NCI-H2171 treated with DMSO at 0.1 percent for 48 hours (cell line): ENCODE measurements at places on chromosomes 11 and 22.

GRCh38 chr11:128179039-128179438 lies 408.3 kb downstream of the ETS1 start:
- DNase-seq = no peak

DNA sequence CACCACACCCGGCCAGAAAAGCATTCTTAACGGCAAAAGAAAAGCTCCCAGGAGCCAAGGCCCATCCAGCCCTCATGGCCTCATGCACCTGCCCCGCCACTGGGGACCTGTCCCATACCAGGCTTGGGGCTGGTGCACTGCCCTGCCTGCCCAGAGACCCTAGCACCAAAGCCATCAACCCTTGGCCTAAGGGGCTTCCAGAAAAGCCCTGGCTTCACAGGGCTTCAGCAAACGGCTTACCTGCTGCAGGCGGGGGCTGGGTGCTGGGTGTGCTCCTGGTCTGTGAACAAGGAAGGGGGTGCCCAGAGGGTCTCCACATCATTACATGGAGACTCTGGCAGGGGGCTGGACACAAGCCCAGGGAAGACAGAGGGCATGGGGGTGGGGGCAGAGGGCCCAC lies 89.5 kb downstream of the CELSR1 start:
- no peak for DNase-seq

DNA sequence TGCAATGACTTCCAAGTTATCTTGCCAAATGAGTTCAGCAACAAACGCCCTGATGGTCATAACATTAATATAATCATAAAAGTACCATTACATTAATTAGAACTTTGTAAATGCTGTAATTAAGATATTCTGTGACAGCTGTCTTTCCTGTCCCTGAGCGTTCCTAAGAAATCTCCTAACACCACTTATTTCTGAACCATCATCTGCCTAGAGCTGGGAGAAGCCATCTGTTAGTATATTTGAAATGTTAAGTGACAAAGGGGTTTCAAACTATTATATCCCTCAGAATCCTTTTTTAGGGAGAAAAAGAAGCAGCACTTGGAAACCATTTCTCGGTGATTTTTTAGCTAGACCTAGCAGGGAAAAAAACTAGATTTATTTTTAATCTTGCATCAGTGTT lies 657.5 kb downstream of the FAM181B start:
- no peak for DNase-seq

GRCh38 chr22:40808018-40808841 lies 10.9 kb downstream of the SLC25A17 start:
- no peak for DNase-seq

DNA sequence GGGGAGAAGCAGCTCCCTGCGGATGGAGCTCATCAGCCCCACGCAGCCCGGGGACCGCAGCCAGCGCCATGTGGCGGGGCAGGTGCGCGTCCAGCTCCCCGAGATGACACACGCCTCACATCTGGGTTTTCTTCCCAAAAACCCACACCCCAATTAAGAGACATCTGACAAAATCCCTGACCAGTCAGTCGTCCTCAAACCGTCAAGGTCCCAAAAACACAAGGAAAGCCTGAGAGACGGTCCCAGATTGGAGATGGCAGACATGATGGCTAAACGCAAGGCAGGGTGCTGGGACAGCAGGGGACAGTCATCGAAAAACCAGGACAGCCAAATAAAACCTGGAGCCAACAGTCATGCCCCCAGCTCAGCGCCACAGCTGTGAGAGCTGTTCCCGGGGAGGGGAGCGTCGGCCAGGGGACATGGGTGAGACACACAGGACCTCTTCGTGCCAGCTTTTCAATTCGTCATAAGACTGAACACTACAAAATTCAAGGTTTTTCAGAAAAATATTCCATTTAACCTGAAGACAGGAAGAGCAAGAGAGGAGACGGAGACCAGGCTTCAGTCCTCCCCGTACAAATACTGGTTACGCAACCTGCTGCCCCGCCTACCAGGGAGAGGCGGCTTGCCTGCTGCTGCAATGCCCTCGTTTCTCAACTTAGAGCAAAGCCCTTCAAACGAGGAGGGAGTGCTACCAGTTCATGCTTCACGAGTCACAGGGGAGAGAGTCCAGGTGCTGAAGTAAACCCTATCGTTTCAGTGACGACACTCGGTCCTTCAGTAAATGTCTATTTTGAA lies 10.5 kb downstream of the TOLLIP start:
- peak; percentile 1 for DNase-seq

- no peak for DNase-seq
These were observed 51.4 kb downstream of the MICAL2 start for GRCh38 chr11:12161603-12162350.

DNA sequence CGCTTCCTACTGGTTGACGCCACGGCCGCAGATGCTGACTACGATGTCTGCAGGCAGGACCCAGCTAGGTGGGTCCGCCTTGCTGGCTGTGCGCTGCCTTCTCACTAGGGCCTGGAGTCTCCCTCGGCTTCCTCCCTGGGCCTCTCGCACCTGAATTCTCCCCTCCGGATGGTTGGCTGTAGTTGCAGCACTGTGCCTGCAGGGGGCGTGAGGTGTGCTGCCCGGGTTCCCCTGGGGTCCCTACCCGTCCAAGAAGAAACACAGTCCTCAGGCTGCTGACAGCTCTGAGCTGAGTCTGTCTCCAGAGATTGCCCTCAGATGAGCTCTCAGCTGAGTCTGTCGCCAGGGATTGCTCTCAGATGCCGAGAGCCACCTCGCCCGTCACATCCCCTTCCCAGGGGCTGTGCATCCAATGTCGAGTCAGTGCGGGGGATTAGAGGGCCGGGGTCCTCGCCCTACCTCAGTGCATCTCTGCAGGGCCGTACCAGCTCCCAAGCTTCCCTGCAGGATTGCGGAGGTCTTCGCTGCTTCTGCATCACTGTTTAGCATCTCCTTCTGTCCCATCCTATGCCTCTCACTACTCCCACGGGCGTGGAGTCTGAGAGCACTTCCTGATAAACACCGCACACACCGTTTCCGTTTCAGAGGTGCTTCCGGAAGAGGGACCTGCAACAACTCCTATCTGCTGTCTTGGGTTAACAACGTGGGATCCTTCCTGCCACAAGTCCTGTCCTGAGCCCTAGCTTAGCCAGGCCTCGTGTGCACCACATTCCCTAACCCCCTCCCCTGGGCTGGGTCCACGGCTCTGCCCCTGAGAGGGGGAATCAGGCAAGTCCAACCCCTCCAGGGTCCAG lies 196.9 kb downstream of the CSNK2A3 start:
- peak; percentile 0 for DNase-seq

GRCh38 chr11:102457865-102458264 lies 5.3 kb upstream of the TMEM123 start:
- DNase-seq = no peak

DNA sequence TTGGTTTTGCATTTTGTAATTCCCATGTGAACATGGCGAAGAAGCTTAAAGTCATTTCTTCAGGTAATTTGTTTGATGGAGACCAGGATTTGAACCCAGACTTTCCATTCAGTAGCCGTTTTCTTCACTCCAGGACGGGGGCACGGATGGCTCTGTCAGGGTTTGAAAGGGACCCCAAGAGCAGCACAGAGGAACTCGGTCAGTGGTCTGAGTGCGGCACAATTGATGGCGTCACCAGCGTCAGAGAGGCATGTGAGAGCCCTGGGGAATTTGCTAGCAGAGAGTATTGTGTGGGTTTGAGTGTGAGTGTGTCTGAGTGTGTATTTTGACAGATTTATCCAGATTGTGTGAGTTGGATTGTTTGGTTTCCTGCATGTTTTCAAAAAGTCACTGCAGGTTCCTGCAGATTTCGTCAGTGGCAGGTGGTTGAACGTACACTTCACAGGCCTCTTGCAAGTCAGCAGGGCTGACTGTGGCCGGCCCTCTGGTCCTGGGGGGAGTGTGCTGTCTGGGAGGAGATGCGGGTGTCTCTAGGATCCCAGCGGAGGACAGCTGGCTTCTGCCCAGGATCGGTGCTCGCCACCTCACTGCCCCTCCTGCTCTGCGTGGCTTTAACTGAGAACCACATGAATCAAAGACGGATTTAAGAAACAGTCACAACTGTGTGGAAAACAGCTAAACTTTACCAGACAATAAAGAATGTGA lies 199.3 kb downstream of the TBC1D22A start:
- no peak for DNase-seq

GRCh38 chr11:43545610-43546009 lies 134.9 kb upstream of the HSD17B12 start:
- DNase-seq = no peak

DNA sequence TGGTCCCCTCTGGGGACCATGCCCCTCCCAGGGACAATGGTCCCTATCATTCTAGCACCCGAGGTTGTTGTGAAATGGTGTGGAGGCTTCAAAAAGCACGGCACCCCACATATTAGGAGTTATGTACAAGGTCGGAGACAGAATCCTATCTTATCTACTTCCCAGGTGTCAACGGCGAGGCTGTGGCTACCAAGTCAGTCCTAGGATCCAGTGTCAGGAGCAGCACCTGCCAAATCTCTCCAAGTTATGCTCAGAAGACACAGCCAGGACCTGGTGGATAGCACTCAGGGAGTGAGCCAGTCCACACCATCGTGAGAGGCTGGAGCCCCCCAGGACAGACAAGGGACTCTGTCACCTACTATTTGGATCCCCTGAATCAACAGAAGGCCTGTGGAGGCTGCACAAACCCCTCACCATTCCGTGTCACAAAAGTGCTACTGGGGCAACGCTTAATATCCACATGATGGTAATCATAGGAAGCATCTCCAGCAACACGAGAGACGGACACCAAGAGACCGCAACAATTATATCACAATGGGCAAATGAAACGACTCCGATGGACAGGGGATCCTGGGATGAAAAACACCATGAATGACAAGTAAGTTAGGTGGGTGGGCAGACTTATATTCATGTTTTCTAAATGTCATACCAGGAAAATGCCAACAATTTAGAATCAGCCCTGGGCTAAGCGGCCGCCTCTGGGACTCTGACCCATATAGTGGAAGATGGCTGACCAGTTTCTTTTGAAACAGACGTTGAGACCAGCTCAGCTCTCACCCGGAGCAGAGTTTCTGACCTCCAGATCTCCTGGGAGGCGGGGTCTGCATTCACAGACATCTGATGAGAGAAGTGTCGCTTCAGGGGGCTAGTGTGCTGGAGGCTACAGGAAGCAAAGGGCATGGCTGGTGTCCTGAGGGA lies 108.4 kb downstream of the MED15 start:
- no peak for DNase-seq

DNA sequence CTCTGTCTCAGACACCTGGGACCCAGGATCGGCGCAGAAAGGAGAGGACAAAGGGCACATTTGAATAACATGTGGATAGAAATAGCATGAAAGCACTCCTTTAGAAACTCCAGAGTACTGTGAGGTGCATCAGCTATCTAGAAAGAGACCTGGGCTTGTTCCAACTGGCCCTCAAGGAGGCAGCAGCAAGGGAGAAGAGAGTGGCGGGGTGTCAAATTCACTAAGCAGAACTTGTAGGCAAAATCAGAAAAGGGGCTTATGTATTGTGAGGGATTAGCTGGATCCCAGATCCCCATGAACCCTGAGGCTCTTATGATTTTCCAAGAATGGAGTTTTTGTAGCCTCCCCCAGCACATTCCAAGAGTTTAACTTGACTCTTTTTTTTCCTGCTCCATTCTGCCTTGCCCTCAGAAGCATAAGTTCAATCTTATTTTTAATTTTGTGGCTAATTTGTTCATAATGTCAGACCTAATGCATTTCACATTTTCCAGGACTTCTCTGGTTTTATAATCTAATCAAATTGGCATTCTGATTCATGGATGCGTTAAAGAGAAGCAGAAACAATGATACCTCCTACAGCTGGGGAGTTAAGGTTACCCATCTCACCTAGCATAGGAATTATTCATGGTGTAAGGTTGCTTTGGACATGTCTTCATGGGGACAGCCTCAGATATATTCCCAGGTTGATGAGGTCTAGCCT lies 33.6 kb downstream of the USH1C start:
- DNase-seq = no peak

- no peak for DNase-seq
These were observed 35.7 kb upstream of the TLCD5 start for GRCh38 chr11:120289426-120289825.

GRCh38 chr22:38226853-38227649 lies 25.3 kb downstream of the MAFF start:
- DNase-seq = no peak

GRCh38 chr11:45056529-45056928 lies 89.9 kb upstream of the PRDM11 start:
- DNase-seq = no peak

- no peak for DNase-seq
These were observed 134.3 kb downstream of the SNX19 start for GRCh38 chr11:130781931-130782330.

GRCh38 chr11:120066738-120067437 lies 71.0 kb downstream of the TRIM29 start:
- no peak for DNase-seq

- DNase-seq = no peak
These were observed 1.2 kb downstream of the SCN4B start for GRCh38 chr11:118151431-118151830.

DNA sequence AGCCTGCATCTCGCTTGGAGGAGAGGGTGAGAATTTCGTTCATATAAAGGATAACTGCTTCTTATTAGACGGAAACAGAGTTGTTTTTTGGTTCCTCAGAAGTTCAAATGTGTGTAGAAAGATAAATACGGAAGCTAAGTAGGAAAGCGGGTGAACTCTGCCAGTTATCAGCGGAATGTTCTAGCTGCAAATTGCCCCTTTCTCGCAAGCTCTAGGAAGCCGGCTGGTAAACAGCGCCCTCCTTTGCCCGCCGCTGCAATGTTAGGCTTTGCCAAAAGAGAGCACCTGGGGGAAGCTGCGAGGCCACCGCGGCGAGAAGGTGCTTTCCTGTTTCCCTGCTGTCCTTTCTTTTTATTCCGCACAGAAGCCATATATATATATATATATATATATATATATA lies 67.0 kb downstream of the IGLL5 start:
- peak; percentile 18 for DNase-seq

DNA sequence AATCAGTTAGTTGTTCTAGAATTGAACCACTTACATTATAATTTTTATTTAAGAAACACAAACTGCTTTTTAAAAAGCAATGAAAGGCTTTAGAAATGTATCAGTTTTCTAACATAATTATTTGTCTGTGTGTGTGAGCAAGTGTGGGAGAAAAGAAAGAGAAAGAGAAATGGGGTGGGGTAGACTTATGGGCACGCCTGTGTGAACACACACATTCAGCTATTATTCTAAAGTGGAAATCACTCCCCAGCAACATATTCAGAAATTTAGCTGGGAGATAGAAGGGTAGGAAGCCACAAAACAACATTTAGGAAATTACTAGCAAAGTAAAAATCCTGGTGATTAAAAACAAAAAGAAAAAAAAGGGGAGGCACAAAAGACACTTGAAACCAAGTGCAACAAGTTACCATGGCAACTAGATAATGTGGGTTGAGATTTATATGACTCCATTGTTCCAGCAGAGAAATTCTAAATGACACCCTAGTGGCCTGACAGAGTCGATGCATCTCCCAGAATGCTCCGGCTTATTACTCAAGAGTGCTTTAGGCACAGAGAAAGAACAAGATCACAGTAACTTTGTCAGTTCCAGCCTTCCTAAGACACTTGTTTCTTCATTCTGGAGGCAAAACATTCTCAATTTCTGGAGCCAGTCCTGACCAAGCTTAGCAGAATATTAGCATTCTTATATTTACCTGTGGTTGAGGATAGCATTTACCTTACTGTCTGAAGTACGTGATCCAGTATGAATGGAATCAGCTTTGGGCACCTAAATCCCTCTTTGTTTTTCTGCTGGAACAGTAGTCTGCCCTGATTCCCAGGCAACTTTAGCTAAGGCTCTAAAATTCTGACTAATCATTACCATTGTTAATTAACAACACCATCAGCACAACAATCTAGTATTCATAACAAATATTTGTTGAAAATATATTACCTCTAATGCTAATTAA lies 444.4 kb downstream of the DLG2 start:
- peak; percentile 61 for DNase-seq

GRCh38 chr11:110764485-110764884 lies 52.2 kb upstream of the ARHGAP20 start:
- DNase-seq = no peak

- DNase-seq = no peak
These were observed 6.8 kb upstream of the HEPACAM start for GRCh38 chr11:124942466-124943253.
